ENCODE measurements at places on chromosomes 13 and 19. TPM values are rescaled to one million over a fixed set of nuclear protein-coding genes. Genes with fewer than 3 reads are reported as not detected.

DNA sequence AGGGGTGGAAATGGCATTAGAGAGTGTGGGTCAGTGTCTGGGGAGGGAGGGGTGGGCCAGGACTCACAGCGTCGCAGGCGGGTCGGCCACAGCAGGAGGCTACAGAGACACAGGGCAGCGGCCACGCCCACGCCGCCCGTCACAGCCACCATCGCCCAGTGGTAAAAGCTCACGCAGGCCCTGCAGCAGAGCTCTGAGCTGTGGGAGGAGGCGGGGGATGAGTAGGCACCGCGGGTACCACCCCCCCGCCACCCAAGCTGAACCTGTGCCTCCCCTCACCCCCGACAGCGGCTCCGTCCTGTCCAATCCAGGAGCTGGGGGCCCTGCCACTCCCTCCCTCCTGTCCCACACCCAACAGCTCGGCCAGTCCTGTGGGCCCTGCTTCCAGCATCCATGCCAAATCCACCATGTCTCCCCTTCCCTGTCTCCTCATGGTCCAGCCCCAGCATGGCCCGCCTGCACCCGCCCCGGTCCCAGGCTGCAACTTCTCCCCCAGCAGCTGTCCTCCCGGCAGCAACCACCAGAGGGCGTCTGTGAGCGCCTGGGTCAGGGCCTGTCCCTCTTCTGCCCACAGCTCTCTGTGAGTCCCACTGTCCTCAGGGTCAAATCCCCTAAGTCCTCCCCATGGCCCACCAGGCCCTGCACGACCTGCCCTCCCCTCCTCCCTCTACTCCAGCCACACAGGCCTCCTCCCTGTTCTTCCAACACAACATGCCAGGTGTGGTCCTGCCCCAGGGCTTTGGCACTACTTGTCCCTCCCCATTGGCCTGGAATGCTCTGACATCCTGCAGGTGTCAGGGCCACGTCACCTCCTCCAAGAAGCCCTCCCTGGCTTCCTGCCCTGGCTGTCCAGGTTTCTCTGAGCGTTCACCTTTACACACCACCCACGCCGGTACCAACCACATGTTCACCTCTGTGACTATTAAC, 6.0 kb downstream of the TEKTIP1 start:
- DNase-seq, result no peak

GRCh38 chr13:105365831-105366230, 1169.6 kb downstream of the EFNB2 start:
- DNase-seq, result no peak

DNA sequence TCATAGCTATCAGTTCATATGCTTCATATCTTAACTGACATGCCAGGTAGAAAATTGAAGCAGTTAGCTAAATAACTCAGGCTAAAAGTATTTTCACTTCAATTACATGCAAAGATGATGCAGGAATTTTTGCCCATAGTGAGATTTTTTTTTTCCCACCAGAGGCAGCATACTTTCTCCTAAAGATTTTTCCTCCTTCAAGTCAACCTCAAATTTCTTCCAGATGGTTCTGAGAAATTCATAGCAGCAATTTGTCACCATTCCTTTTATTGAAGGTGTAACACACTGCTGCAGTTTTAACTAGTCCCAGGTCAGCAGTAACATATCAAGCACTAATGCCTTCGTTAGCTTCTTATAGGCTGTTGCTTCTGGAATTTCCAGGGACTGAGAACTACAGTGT, 141.9 kb downstream of the SUCLA2 start:
- peak; percentile 25 for DNase-seq

- DNase-seq, result no peak
Measured at GRCh38 chr13:77774181-77774580, 76.7 kb downstream of the SLAIN1 start.

- DNase-seq, result no peak
Measured at GRCh38 chr19:13961826-13962698, 9.8 kb downstream of the DCAF15 start.

GRCh38 chr19:43704002-43704705, 11.7 kb upstream of the IRGC start:
- no peak for DNase-seq

DNA sequence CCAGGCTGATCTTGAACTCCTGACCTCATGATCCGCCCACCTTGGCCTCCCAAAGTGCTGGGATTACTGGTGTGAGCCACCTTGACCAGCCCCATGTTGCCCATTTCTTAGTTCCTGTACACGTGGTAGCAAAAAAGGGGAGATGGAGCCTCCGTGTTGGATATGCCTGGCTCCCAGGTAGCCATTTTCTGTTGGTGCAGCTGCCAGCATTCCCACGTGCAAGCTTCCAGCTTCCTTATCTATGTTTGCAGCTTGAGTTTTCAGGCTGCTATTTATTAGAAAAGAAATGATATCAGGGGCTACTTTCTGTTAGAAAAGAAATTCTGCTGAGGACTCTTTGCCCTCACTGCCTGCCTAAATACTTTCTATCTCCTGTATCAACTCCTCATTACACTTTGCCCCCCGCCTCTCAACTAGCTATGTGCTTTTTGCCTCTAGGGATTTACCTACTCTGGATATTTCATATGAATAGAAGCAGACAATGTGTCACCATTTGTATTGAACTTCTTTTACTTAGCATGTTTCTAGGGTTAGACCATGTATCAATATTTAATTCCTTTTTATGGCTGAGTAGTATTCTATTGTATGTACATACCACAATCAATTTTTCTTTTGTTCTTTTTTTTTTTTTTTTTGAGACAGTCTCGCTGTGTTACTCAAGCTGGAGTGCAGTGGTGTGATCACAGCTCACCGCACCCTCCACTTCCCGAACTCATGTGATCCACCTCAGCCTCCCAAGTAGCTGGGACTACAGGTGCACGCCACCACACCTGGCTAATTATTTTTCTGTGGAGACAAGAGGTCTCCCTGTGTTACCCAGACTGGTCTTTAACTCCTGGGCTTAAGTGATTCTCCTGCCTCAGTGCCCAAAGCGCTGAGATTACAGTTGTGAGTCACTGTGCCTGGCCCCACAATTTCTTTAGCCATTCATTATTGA, 3.4 kb upstream of the TMED1 start:
- no peak for DNase-seq

SACS gene
- total RNA-seq, result 79.4 TPM

NLRP11 gene
- not detected for total RNA-seq

DNA sequence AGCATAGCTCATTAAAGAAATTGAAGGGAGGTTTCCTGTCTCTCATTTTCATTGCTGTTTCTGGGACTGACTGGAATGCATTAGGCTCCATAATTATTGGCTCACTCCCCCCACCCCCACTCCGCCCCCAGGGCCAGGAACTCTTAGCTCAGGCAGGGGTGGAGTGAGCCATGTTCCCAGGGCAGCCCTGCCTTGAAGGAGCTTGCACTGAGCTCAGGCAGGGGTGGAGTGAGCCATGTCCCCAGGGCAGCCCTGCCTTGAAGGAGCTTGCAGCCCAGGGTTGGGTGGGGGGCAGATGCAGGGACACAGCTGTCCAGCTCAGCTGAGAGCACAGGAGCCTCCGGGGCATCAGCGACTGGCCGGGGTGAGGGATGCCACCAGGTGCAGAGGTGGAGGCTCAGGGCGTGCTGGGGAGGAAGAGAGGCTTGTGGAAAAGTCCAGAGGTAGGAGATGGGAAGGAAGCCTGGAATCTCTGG, 39.1 kb upstream of the TFDP1 start:
- DNase-seq, result no peak

DNA sequence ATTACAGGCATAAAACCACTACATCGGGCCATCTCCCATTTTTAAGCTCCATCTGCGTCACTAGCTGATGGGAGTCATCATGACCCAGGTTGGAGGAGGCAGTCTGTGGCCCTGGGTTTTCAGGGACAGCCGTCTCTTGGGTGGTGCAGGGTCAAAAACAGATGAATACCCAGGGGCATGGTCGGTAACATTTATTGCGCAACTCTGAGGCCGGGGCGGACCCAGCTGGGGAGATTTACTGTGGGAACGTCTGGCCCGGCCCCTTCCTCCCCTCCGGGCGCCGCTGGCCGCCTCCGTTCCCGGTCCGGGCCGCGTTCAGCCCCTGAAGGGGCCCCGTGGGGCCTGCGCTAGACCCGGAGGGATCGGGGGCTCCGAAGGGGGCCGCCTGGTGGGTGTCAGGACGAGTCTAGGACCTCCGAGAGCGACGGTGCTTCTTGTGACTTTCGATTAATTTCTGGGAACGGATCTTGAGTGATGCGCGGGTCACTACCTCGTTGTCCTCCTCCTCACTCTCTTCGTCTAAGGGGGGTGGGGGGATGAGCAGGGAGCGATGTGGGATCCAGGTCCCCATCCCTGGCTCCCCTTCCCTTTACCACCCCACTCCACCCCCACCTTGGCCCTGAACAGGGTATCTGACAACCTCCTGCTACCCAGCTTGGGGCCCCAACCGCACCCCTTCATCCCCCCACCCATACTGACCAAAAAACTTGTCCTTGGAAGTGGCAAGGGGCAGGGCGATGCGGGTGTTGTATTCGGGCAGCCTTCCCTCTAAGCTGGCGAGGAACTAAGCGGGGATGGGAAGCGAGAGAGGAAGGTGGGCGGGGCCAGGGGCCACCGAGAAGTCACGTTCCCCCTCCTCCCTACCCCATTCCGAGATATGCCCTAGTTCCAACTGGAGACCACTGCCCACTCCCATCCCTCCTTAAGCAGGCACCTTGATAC, 1.6 kb upstream of the RGL3 start:
- no peak for DNase-seq

MYBPC2 gene
- not detected for total RNA-seq

GRCh38 chr13:85417807-85418206, 381.4 kb downstream of the SLITRK6 start:
- no peak for DNase-seq

GRCh38 chr13:46119883-46120614, 15.2 kb upstream of the CPB2 start:
- DNase-seq, result peak; percentile 75

DNA sequence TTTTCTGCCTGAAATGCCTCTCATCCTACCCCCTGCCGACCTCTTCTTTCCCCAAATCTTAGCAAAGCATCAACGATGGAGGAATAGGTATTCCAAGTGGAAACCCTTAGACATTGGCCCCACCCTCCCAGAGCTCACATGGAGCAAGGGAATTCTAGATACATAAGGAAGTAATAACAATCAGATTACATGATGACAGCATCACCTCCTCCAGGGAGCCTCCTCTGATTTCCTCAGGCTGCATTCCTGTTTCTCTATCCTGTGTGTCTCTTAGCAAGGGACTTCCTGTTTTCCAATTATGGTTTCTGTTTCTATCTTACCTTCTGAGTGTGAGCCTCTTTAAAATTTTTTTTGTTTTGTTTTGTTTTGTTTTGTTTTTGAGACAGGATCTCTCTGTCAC, 246.6 kb downstream of the TSHZ3 start:
- DNase-seq, result no peak

DNA sequence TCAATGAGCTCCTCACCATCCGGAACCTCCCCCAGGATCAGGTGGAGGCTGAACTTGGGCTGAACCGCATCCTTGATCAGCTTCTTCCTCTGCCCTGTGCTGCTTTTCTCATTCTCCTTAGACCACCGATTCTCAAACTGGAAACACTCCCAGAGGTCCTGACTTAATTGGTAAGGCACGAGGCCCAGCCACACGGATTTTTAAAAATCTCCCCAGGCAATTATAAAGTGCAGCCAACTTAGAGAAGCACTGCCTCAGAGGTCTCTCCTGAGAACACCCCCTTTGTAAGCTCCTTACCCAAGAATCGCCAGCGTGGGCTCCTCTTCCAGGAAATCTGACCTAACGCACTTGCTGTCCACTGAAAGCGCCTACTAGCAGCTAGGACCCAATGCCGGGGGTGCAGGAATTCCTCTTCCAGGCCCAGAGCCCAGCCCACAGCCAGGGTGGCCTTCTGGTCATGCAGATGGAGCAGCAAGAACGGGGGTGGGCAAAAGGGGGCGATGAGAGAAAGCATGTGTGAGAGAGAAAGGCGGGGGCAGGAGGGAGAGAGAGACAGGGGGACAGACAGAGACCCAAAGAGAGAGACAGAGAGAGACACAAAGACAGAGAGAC, 66.9 kb upstream of the CACNA1A start:
- no peak for DNase-seq

GRCh38 chr13:111337206-111337605, 16.8 kb downstream of the TEX29 start:
- peak; percentile 85 for DNase-seq

NCLN gene
- total RNA-seq, result 95.8 TPM
